ENCODE measurements at places on chromosomes 4 and X.

DNA sequence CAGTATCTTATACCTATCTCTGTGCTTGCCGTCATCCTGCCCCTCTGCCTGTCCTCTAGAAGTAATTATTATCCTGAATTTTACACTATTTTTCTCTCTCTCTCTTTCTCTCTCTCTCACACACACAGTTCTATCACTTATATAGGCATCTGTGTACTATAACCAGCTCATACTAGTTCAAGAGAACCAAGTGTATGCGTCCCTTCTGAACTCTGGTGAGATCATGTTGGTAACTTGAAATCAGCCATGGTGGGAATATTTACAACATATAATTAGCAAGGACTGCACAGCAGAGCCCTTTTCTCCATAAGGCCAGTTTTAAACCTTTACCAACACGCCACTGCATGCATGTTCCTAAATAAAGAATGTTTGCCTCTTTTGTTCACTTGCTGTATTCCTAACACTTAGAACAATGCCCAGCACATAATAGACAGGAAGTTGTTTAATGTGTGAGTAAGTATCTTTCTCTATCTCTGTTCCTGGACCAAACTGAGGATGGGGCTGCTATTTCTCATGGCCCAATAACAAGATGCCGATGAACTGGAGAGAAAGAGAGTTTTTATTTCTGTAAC lies 51.1 kb upstream of the IL21 start:
- DNase-seq, result no peak

GRCh38 chr4:110231869-110232268 lies 33.5 kb upstream of the ELOVL6 start:
- DNase-seq, result no peak

DNA sequence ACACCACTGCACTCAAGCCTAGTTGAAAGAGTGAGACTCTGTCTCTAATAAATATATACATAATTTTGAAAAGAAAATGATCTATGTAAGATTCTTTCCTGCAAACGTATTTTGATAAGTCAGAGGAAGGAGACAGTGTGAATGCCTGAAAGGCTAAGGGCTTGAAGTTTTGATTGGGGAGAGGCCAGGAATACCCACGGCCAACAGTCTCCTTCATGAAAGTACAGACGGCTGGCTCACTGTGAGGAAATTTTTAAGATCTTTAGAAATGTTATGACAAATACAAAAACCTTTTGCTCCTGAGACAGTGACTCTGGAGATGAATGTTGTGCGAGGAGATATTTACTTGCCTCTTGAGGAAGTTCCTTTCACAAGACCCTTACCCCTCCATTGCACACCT lies 111.4 kb upstream of the KLHL13 start:
- no peak for DNase-seq

- no peak for DNase-seq
These were observed 161.6 kb downstream of the AFF2 start for GRCh38 chrX:148662014-148662413.

- DNase-seq, result no peak
These were observed 57.5 kb upstream of the SCOC start for GRCh38 chr4:140315970-140316369.

DNA sequence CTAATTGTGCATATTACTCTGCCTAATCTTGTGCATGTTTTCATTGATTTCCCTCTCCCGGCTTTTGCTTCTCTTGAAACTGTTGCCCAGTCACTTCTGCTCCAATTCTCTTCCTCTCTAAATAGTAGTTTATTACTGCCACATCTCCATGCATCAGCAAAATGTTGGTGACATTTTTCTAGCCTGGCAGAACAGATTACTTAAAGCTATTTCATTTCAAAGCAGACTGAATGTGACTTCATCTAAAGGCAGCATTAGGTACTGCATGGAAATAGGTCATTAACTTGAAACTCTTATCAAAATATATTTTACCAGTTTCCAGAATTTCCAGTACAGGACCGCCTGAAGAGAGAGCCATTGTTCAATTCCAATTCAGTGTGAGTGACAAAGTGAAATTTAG lies 52.4 kb downstream of the HPGDS start:
- no peak for DNase-seq

DNA sequence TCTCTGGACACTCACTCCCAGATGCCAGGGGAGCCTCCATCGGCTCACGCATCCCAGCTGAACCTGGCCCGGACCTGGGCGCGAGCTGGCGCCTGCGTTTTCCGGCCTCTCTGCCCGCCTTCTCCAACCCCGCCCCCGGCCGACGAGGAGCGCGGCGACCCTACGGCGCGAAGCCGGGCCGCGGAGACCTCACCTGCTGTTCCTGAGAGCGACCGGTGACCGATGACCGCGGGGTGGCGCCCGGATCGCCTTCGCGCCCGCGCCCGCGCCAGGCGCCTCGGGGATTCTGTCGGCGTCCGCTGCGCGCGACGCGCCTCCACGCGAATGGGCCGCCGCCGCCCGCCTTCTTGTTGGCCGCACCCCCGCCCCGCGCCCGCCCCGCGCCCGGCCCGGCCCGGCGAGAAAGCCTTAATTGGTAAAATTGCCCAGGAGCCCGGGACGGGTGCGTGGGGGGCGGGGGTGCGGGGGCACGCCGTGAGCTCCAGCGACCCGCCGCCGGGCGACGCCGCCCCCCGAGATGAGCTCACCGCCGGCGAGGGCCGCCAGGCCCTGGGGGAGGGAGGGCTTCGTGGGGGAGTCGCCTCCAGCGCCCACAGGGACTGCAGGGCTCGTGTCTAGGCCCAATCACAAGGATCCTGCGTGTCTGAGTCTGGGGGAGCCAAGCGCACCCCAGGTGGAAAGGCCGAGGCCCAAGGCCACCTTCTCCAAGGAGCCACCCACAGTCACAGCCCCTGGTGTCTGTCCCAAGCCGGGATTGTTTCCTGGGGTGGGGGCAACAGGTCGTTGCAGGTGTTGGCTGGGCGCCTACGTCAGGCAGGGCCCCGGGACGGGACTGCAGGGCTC lies at the start of gene FLNA:
FLNA (minus strand) TSS at position 322 of the 843 bp plus-strand sequence. CDS start 3,389 bp downstream, outside the sequence.
- DNase-seq, result peak; percentile 33

DNA sequence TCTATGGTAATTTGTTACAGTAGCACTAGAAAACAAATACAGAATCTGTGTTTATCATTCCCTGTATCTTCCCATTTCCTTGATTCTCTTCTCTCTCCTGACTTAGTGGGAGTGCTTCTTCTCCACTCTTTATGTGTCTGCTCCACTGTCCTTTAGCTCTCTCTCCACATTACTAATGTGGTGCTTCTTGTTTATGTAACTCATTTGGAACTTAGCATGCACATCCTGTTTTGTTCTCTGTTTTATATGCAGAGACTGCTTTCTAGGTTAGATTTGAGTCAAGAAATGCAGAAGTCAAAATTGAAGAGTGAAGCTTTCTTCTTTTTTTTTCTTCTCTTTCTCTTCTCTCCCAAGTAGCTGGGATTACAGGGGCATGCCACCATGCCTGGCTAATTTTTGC lies 25.9 kb downstream of the ADH1A start:
- DNase-seq, result no peak

DNA sequence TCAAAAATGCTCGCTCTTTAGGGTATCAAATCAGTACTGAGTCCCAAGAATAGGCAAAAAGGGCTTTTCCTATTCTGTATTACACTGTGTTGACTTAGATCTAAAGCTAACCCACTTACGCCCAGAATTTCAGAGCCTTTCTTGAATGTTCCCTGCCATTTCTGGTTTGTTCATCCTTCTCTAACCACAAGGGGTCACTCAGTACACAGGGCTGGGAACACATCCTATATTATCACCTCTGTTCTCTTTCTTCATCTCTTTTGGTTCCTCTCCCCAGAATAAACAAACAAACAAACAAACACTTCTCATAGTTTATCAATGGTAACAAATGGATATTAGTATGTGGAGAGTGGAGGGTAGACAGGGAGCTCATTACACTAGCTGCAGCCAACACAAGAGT lies 25.5 kb upstream of the MORC4 start:
- DNase-seq, result no peak

GRCh38 chr4:156596026-156596425 lies 375.6 kb downstream of the PDGFC start:
- no peak for DNase-seq

GRCh38 chrX:95764972-95765451 lies 919.6 kb upstream of the DIAPH2 start:
- DNase-seq, result no peak

GRCh38 chr4:159655547-159655946 lies 552.7 kb downstream of the RAPGEF2 start:
- DNase-seq, result no peak

DNA sequence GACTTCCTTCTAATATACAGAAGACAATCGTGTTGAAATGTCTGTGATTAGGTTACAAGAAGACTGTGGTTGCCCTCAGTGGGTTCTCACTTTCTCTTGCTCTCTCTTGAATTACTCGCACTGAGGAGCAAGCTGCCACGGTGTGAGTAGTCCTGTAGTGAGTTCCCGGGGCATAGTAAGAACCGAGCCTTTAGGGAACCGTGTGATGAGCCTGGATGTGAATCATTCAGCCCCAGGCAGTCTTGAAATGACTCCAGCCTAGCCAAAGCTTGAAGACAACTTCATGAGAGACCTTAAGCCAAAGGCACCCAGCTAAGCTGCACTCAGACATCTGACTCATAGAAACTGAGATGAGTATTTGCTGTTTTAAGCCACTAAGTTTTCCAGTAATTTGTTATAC lies 292.7 kb downstream of the SPOCK3 start:
- DNase-seq, result no peak

DNA sequence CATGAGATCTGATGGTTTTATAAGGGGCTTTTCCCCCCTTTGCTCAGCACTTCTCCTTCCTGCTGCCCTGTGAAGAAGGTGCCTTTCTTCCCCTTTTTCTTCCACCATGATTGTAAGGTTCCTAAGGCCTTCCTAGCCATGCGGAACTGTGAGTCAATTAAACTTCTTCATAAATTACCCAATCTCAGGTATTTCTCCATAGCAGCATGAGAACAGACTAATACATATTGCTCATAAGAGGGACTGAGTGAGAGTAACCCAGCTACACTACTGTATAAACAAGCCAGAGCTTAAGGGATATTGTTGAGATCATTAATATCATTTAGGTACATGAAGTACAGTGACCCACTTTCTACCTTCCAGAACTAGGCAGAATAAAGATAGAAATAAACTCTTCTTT lies 102.9 kb downstream of the TEX13A start:
- DNase-seq, result no peak
